ENCODE measurements at places on chromosomes 2 and 18.

GRCh38 chr2:172864182-172864581 lies 128.5 kb downstream of the RAPGEF4 start:
- peak; percentile 49 for DNase-seq

- DNase-seq: no peak
Observed at GRCh38 chr2:64283006-64283570, 138.9 kb upstream of the PELI1 start.

GRCh38 chr2:47724221-47724981 lies 58.5 kb upstream of the MSH6 start:
- DNase-seq: no peak

DNA sequence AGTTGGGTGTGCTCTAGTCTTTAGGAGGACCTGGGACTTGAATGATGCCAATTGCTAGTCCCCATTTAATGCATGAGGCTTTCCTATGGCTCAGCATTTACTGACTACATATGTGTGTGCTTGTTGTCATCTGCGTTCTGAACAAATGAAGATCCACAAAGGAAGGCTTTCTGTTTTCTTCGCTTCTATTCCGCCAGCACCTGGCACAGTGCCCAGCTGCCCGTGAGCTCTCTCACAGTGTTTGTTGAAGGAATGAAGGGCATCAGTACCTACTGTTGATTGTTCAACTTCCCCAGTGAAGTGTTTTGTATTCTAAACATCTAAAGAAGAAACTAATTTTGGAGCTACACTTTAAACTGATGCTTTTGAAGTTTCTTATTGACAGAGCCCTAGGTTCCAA lies 122.4 kb upstream of the LINC00305 start:
- DNase-seq: no peak

GRCh38 chr2:43349904-43350303 lies 123.5 kb upstream of the ZFP36L2 start:
- DNase-seq: no peak

DNA sequence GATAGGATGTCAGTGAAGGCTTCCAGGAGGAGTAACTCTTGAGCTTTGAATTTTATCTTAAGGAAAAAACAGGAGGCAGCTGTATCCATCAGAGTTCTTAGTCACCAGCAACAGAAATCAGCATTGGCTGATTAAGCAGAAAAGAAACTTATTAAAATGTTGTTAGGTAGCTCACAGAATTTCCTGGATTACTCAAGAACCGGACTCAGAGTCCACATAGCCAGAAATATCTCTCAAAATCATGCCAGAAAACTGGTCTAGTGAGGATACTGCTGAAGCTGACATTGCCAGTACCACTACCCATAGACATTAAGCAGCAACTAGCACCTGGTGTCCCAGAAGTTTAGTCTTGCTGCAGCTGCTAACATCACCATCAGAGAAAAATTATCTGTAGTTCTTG lies 10.1 kb upstream of the AFTPH start:
- no peak for DNase-seq

DNA sequence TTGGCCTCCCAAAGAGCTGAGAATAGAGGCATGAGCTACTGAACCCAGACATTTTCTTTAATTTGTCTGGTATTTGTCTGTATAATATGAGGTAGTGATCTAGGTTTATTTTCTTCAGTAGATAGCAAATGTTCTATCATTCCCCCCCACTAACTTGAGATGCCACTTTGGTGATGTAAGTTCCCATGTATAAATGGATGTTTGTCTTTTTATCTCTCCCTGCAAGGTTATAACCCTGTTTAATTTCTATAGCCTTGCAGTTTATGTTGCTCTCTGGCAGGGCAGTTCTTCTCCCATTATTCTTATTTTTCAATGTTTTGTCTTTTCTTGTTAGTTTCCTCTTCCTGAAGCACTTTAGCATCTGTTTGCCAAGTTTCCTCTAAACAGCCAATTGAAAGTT lies 39.1 kb upstream of the MAP4K4 start:
- no peak for DNase-seq

DNA sequence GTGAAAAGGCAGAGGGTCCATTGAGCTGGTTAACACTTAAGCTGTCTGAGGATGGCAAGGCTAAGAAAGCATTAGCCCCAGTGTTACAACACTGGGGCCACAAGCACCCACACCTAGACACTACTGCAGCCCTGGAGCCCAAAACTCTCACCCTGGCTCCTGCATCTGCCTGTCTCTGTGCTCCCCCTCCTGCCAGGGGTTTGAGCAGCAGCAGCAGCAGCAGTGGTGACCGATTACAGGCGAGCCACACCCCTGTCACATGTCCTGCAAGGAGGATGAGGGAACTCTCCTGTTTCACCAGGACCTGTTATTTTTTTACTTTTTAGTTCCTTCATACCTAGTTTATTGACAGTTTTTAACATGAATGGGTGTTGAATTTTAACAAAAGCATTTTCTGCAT lies 326.7 kb upstream of the MAP2 start:
- peak; percentile 8 for DNase-seq

DNA sequence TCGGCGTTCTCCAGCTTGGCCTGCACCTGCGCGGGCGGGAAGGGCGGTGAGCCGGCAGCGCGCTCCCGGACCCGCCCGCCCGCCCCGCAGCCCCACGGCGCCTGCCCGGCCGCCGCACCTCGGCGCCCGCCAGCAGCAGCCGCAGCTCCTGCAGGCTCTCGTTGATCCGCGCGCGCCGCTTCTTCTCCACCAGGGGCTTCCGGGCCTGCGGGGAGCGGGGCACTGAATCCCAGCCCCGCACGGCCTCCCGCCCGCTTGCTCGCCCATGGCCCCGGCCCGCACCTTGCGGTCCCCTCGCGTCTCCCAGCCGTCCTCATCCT lies 335 bp downstream of the HES6 start:
- DNase-seq: peak; percentile 71

DNA sequence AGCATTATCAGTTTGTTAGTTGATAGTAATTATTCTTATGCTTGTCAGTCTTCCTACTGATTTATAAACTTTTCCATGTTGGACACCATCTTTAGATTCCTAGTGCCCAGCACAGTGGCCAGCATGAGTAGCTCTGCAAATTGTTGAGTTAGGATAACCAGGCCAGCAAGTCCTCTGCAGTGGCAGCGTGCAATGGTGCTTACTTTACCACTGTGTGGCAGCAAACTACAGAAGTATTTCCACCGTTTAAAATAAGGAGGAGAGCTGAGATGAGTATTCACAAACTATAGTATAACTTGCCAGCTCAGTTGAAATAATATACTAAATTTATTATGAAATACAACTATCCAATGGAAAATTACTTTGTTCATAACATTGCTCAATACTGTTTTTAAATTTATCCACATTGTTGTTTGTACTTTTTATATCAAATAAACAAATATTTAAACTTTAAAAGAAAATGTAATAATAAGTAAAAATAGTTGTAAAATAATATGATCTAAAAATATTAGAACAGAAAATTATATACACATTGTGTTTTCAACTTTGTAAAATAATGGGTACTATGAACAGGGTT lies 9.3 kb upstream of the THADA start:
- DNase-seq: peak; percentile 56

All from BE2C (cell line).